ENCODE measurements at places on chromosomes 1 and 21.

DNA sequence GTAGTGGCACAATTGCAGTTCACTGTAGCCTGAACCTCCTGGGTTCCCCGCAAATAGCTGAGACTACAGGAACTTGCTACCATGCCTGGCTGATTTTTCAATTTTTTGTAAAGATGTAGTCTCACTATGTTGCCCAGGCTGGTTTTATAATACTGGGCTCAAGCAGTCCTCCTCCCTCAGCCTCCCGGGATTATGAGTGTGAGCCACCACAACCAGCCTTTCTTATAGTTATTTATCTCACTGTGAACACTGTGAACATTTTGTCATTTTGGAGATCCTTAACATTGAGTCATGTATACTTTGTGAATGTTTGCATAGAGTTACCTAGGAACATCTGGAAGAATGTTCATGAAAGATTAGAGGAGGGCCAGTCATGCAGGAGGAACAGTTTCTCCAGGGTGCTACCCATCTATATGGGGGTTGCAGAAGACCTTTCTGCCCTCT is 127.1 kb upstream of the CACYBP start:
- DNase-seq, result no peak

DNA sequence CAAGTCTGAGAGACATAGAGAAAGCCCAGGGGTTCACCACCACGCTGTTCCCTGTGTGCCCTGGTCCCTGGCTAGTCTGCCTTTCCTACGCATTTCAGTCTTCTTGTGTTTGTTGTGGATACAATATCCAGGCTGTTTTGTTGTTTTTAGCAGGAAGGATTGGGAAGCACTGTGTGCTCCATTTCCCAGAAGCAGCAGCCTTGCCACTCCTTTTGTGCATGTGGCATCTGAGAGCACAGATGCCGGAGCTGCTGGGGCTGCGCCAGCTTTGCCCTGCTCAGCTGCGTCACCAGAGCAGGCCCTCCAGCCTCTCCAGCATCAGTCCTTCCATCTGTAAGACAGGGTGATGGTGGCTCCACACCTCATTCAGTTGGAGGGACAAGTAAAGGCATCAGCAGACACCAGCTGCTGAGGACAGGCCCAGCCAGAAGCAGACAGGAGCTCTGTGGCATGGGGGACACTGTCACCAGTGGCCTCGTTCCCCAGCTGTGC is 94.4 kb upstream of the COL6A1 start:
- no peak for DNase-seq

DNA sequence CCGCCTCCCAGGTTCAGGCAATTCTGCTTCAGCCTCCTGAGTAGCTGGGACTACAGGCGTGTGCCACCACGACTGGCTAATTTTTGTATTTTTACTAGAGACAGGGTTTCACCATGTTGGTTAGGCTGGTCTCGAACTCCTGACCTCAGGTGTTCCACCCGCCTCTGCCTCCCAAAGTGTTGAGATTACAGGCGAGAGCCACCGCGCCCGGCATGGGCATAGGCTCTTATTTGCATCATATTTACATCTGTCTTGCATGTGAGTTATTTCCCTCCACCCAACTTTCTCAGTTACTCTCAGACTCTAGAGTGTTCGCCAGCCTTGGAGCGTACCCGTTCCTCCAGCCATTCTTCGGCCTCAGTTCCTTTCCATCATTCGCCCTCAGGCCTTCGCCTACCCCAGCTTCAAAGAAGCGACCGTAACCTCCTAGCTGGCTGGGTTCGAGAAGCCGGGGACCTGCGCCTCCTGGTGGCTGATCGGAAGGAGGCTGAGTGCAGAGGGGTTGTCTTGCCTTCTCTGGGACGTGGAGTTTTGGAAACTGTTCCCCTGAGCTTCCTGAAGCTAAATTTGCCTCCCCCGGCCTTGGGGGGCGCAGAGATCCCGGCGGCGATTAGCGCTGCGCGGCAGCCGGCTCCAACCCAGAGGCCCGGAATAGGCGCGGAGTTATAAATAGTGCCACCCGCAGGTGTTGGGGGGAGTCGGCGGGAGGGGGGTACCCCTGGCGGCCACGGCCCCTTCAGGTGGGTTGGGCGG is 3.6 kb upstream of the ZBTB7B start:
- no peak for DNase-seq

DNA sequence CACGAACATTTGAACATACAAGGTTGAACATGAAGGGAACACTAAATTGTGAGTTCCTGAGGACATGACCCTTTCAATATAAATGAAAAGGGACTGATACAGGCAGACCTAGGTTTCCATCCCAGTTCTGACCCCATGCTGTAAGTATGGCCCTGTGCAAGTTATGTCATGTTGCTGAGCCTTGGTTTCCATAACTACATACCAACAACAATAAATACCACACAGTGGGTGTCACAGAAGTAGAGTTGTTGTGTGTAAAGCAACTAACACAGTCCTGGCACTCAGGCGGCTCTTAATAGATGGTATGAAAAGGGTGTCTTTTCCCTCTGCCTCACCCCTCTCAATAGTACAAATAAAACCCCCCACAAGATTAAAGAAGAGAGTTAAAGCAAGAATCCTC is 140.8 kb downstream of the LMX1A start:
- no peak for DNase-seq
